Daoy (cell line): ENCODE measurements at places on chromosomes 16 and 17. TPM values are rescaled to one million over a fixed set of nuclear protein-coding genes. Genes with fewer than 3 reads are reported as not detected.

Gene ALDH3A1
- 1.4 TPM in 1 of 2 replicates, not detected in the other for total RNA-seq

Gene EME1
- 9.2 and 15.4 TPM in 2 replicates for total RNA-seq

Gene TMIGD1
- total RNA-seq = not detected in 2 replicates

Gene TMEM106A
- total RNA-seq = 1.8 and 3.8 TPM in 2 replicates

Gene SCARF1
- 2.1 and 4.0 TPM in 2 replicates for total RNA-seq

Gene DNAI2
- total RNA-seq = not detected in 2 replicates

Gene SLC13A2
- not detected in 2 replicates for total RNA-seq
